ENCODE measurements at places on chromosomes 3 and 15.

DNA sequence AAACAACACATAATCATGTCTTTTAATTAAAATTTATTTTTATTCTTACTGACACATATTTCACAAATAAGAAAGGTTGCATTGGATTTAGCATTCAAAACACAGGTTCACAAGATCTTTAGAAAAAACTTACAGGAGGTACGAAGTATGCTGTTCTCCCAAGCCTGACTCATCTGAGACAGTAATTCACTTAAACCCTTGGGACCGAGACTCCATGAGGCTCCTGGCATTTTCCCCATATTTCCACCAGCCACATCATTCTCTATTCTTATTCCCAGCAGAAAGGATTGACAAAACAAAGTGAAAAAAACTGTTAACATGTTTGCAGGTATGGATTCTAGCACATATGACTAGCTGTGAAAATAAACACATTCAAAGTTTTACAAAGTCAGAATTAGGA lies 52.6 kb downstream of the CNTN3 start:
- peak; percentile 53 for DNase-seq

- no peak for DNase-seq
Measured at GRCh38 chr15:53588773-53589172, 170.7 kb downstream of the WDR72 start.

DNA sequence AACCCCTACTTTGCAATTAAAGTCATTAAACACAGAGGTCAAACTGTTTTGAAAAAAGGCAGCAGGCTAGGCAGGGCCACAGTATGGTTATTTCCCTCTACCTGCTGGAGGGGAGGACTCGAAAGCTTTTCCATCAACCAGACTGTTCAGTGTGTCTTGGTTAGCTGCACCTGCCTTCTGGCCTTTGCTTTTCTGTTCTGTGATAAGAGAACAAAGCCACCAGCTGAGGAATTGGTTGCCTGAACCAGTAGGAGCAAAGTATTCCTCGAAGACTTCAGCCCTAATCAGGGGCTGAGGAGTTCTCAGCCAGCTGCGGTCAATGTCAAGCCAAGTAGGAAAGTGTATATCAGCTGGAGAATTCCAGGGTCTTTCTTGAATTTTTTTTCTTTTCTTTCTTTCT lies 132.5 kb downstream of the SOX2 start:
- DNase-seq: no peak

GRCh38 chr15:59401824-59402569 lies 29.3 kb upstream of the MYO1E start:
- no peak for DNase-seq

GRCh38 chr3:53250453-53250852 lies 5.4 kb downstream of the TKT start:
- DNase-seq: no peak
